ENCODE measurements at places on chromosomes 12 and 14. TPM values are rescaled to one million over a fixed set of nuclear protein-coding genes. Genes with fewer than 3 reads are reported as not detected.

Gene SPIC
- total RNA-seq: not detected

Gene TAS2R50
- total RNA-seq: not detected

Gene KRT85
- 0.06 TPM for total RNA-seq

Gene MYF6
- total RNA-seq: not detected

Gene PTPRO
- total RNA-seq: 0.12 TPM

Gene C12orf50
- 0.12 TPM for total RNA-seq

Gene KRT6B
- total RNA-seq: not detected

All from A549 treated with Mapracorat at 1 μM for 4 hours (cell line).